ENCODE measurements at places on chromosomes 7 and 10.

- peak; percentile 47 for DNase-seq
Observed at GRCh38 chr7:24384362-24385030, 100.5 kb downstream of the NPY start.

- no peak for DNase-seq
Observed at GRCh38 chr10:87658321-87658795, 1.3 kb upstream of the PAPSS2 start.

- DNase-seq: no peak
Observed at GRCh38 chr10:58817201-58817846, 304.7 kb downstream of the BICC1 start.

DNA sequence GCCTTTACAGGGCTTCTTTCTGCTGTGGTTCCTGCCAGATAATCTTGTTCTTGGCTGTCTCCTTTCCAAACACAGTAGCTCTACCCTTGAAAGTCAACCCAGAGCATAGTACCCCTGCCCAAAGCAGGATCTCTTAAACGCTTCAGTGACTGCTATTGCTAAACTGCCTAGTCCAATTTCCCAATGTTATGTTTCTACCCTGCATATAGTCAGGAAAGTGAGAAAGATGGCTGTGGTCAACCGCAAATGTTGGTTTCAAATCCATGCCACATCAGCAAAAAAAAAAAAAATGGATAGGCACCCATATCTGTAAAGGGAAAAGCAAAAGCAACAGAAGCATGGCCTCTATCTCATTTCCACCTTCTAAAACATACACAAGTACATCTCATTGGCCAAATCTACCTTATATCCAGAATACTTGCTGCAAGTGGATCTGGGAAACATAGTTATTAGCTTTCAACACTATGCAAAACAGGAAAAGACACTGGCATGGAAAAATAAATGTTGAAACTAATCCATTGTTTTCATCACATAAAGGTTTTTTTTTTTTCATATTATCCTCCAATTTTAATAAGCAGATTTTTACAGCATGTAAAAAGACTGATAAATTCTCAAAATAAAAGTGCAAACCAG, 59.8 kb downstream of the DNAJC1 start:
- no peak for DNase-seq

DNA sequence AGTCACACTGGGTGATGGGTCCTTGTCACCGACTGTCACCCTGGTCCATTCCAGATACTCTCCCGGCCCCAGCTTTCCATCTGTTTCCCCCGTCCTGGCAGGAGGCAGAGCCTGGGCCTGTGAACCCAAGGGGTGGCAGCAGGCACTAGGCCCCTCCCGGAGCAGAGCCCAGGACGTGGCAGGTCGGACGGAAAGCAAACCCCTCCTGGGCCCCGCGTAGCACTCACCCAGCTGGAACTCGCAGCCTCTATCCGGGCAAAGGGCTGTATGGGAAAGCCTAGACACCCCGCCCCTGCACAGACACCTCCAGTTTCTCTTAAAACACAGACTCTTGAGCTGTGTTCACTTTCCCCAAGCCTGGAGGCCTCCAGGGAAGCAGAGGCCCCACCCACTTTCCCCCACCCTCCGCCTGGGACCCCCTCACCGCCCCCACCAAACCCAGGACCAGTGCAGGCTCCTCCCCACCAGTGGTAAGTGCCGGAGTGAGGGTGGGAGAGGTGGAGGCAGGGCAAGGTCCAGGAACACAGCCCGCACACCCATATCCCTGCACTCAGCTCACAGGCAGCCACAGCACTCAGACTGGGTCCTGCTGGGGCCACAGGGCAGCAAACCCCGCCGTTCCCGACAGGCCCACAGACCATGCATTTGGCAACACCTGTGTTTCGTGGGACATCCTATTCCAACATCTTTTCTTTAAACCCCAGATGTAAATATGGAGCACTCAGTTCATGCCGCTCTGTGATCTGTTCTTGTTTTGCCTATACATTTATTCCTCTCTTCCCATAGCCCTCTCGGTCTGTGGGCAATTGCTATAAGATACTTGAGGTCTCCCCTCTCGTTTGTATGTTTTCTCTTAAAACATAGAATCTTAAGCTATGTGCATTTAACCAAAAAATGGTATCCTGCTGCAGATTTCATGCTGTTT, 98.2 kb upstream of the PDGFA start:
- DNase-seq: no peak

DNA sequence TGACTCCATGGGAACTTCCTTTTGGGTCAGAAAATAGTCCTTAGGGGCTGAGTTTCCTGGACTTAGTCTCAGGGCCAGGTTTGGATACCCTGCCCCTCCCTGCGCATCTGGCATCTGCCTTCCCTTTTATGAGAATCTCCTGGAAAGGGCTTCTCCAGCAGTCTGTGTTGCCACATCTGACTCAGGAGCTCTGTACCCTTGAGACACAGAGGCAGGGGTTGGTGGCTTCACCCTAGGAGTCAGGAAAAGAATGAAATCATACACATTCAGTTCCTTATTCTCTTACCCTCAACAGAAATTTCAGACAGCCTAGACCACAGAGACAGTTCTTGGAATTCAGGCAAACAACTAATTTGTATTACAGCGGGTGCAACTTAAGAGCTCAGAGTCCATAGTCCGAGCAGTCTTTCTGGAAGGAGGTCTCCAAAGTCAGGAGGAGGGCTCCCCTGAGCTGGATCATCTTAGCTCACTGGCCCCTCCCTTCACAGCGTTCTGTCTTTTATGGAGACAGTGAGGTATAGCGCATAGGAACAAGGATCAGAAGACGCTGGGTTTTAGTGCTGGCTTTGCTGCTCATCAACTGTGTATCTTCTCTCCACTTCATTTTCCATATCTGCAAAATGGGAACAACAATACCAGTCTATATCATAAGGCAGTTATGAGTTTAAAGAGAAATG, 3.0 kb upstream of the PLAU start:
- no peak for DNase-seq

DNA sequence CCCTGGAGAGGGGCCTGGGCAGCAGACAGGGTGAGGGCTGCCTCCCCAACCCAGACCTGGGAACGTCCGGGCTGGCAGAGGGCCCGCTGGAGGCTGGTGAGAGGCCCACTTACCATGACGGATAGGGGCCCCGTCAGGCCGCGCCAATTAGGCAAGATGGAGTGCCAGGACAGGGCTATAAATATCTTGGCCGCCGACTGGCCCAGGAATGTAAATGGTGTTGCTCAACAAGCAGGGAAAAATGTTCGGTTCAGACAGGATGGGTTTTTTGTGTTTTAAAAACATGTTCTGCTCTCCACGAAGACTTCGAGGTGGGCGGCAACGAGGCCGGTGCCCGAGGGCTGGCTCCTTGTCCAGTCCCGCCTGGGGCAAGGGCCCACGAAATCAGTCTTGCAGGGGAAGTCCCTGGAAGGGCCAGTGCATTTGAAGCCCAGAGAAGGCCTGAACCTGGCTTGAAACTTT, 35.8 kb upstream of the ELN start:
- DNase-seq: no peak

GRCh38 chr7:12765431-12766100, 78.1 kb downstream of the ARL4A start:
- DNase-seq: no peak

DNA sequence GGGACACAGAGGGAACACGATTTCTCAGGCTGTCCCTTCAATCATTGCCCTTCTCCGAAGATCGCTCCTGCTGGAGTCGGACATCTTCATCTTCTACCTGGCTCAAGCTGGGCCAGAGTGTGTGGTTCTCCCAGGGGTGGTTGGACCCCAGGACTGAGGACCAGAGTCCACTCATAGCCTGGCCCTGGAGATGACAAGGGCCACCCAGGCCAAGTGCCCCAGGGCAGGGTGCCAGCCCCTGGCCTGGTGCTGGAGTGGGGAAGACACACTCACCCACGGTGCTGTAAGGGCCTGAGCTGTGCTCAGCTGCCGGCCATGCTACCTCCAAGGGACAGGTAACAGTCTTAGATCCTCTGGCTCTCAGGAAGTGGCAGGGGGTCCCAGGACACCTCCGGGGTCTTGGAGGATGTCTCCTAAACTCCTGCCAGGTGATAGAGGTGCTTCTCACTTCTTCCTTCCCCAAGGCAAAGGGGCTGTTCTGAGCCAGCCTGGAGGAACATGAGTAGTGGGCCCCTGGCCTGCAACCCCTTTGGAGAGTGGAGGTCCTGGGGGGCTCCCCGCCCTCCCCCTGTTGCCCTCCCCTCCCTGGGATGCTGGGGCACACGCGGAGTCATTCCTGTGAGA, 23.3 kb downstream of the TBATA start:
- no peak for DNase-seq

GRCh38 chr10:70271996-70272924, 11.5 kb downstream of the NPFFR1 start:
- no peak for DNase-seq

GRCh38 chr7:67440321-67440720, 443.7 kb downstream of the TYW1 start:
- no peak for DNase-seq

DNA sequence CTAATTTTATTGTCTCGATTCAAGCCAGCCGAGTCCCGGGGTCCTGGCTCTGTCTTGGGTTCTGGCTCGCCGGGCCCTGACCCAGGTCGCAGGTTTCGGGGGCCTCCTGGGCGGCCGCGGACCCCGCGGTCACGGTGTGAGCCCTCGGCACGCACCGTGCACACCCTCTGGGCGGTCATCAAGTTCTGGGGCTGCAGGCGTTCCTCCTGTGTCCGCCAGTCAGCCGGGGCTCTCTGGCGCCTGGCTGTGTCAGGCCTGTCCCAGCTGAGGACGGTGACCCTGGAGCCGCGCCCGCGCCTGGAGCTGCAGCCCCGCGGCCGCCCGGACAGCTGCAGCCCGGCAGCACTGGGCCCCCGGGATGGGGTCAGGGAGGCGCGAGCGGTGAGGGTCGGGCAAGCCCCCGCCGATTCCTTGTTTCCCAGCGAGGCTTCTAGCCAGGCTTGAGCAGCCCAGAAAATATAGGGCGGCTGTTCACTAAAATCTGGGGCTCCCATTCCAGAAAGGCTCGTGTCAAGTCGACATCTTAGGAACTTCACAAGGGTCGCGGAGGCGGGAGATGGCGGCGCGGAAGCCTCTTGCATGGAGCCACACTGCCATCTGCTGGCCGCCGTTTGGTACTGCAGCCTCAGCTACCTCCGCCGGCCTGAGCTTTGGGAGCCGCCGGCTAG, 4.2 kb upstream of the HOXA7 start:
- DNase-seq: peak; percentile 71

- DNase-seq: no peak
Observed at GRCh38 chr7:25032774-25033743, 53.1 kb upstream of the OSBPL3 start.

DNA sequence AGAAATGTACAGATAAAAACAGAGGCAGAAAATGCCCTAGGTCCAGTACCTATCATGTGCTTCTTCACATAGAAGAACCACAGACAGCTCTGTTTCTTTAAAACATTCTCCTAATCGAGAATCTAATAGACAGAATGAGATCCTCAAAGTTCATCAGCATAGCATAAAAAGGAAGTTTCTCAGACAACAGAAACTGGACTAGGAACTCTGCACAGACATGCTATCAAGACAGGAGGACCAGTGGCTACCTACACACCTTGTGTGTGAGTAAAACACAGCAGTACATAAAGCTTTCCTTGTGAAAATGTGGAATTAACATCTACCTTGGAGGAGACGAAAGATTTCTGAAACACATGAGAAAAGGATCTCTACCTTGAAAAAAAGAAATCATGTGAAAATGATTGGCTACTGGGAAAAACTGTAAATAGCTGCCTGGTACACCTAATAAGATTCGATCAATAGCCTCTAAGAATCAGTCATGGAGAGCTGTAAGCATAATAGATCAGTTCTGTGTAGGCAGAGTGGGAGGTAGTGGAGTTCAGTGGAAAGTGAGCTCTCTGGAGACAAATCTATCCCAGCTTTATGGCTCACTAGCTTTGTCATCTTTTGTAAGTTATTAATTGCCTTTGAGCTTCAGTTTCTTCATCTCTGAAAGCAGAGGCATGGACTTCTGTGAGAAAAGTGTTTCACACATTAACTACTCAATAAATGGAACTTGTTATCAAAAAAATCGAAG, 26.7 kb downstream of the ELAPOR2 start:
- no peak for DNase-seq

GRCh38 chr7:81692146-81692905, 77.5 kb downstream of the HGF start:
- no peak for DNase-seq

DNA sequence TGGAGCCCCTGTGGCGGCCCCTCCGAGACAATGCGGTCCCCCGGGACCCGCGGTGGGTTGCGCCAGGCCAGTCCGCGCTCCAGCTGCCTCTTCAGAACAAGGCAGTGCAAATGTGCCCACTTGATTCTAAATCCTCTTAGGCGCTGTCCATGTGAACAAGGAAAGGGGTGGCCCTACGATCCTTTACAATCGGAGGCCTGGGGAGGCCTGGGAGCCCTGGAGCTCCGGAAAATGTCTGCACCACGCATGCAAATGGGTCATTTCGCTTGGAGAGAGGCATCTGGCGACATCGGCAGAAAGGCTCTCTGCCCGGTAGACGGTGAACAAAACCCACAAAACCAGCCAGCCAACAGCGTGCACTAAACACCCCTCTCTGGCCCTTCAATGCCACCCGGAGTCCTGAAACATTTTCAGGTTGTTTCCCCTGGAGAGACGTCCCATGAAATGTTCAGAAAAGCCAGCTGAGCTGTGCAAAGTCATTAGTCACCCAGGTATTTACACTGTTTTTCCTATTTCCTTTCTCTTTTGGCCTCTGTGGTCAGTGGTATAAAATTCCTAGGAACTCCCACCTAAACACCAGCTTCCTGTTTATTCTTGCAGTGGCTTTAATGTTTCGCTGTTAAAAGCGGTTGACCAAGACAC, 102.8 kb upstream of the ZNF438 start:
- DNase-seq: no peak

DNA sequence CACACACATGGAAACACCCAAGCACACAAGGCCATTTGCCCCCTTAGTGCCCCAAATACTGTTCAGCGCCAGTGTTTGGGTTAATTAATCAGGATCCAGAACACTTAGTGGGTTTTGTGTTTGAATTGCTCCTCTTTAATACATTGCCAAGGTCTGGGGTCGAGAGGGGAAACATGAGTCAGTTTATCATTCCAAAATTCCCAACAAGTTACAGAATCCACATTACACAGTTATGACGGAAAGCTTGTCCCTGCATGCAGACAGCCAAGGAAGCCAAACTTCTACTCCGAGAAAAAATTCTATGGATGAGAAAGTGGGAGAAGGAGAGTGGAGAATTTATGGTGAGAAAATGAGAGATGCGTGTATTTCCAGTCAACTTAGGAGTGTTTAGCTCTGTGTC, 189.0 kb downstream of the NPSR1 start:
- no peak for DNase-seq

DNA sequence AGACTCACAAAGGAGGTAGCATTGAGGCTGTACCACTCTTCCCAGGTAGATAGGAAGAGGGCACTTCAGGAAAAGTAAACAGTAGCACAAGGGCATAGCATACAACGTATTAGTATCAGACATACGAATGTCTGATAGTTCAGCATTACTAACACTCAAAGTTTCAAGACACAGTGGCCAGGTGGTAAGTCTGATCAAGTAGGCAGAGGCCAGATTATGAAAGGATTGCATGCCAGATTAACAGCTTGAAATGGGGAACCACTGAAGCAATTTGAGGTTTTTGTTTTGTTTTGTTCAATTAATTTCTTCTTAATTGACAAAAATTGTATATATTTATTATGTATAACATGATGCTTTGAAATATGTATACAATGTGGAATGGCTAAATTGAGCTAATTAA, 45.7 kb upstream of the IL6 start:
- DNase-seq: no peak

All from MM.1S (cell line).